Activated T-cell treated with anti-CD3 and anti-CD28 coated beads for 1 hour (primary cell): ENCODE measurements at places on chromosomes 12 and 14.

GRCh38 chr14:99541677-99542470 is 60.7 kb downstream of the CCNK start:
- no peak for DNase-seq

- no peak for DNase-seq
These were observed 101.9 kb downstream of the RFLNA start for GRCh38 chr12:124396544-124397398.

GRCh38 chr12:93426412-93426805 is 15.3 kb downstream of the UBE2N start:
- no peak for DNase-seq

- DNase-seq, result no peak
These were observed 1.8 kb downstream of the CTSG start for GRCh38 chr14:24574206-24574774.

- no peak for DNase-seq
These were observed 72.9 kb downstream of the ASCL4 start for GRCh38 chr12:107847430-107847829.

GRCh38 chr12:52926596-52927234 is 21.8 kb upstream of the KRT8 start:
- DNase-seq, result no peak

DNA sequence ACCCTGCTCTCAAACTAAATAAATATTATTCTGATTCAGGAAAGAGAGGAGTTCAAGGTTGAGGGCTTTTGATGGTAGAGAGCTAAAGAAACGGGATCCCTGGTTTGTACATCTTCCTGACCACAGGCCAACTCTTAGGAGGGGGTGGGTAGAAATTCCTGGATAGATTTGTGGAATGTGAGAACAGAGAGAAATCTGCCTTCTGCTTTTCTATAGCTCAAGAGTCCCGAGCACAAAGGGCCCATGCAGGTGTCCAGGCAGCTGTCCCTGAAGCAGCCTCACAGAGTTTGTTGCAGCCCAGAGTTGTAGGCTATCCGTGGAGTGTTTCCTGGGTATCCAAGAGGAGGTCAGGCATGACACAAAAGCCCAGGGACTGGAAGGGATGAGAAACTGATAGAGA is 198.6 kb downstream of the BCAT1 start:
- DNase-seq, result no peak
